ENCODE measurements at places on chromosomes 5 and 9. TPM values are rescaled to one million over a fixed set of nuclear protein-coding genes. Genes with fewer than 3 reads are reported as not detected.

Gene TERT
- total RNA-seq = 9.8 TPM

Gene MYMK
- not detected for total RNA-seq

Gene ENHO
- 14.5 TPM for total RNA-seq

Gene CDX1
- total RNA-seq = 0.25 TPM

Gene CCDC180
- 5.6 TPM for total RNA-seq

Gene HTR4
- total RNA-seq = not detected

Gene GHR
- total RNA-seq = 0.21 TPM

Gene PTGDS
- total RNA-seq = 15.1 TPM

Gene DNAJC21
- 49.6 TPM for total RNA-seq

Gene PRDM9
- not detected for total RNA-seq

Gene OR1Q1
- total RNA-seq = not detected

Gene LPAR1
- total RNA-seq = 7.0 TPM

Gene SPOCK1
- 142 TPM for total RNA-seq

Gene BTF3
- 800 TPM for total RNA-seq

Gene MACIR
- total RNA-seq = 13.7 TPM

Gene PCDHA7
- total RNA-seq = 5.2 TPM

Gene RNF14
- total RNA-seq = 27.5 TPM

Gene SLC45A2
- total RNA-seq = 0.20 TPM

Gene AQP3
- 2.5 TPM for total RNA-seq

Gene CNTNAP3
- total RNA-seq = 2.6 TPM

Gene CDKN2B-AS1
- total RNA-seq = 0.99 TPM

Gene SHLD3
- total RNA-seq = 0.77 TPM

Gene CATSPER3
- 0.68 TPM for total RNA-seq

Gene NDOR1
- total RNA-seq = 41.4 TPM

Gene PFN3
- total RNA-seq = not detected

Gene OR2K2
- total RNA-seq = not detected

Gene PTPDC1
- 9.0 TPM for total RNA-seq

Gene PCDHGB3
- total RNA-seq = 1.1 TPM

Gene ANKRD18B
- total RNA-seq = 6.7 TPM

Gene C9orf153
- 0.37 TPM for total RNA-seq

Gene FGF1
- total RNA-seq = not detected

Gene ARL14EPL
- total RNA-seq = not detected

Gene BTNL8
- total RNA-seq = not detected

Gene FOXE1
- not detected for total RNA-seq

Gene SMAD5
- 112 TPM for total RNA-seq

Gene FBP2
- total RNA-seq = not detected

Gene PCDHGC4
- total RNA-seq = 2.6 TPM

Gene TUT7
- 36.2 TPM for total RNA-seq

Gene FOXI1
- total RNA-seq = 4.7 TPM

Gene TIMD4
- total RNA-seq = not detected

Gene CAVIN4
- total RNA-seq = 5.7 TPM

Gene LCN15
- total RNA-seq = 0.47 TPM

Gene TEX48
- not detected for total RNA-seq

Gene EPB41L4A
- total RNA-seq = 10.0 TPM

Gene PCSK1
- total RNA-seq = not detected

Gene TAF11L6
- total RNA-seq = not detected

Gene DMRTA1
- total RNA-seq = 5.6 TPM

Gene SCGB3A2
- total RNA-seq = 28.8 TPM

Gene ADAMTS19
- 26.2 TPM for total RNA-seq

Gene DAPK1
- total RNA-seq = 117 TPM

Gene MVB12B
- 22.5 TPM for total RNA-seq

Gene LIFR
- total RNA-seq = 85.9 TPM

Gene PCDHGA11
- 10.2 TPM for total RNA-seq

Data from endodermal cell (in vitro differentiated cells).